ENCODE measurements at places on chromosomes 3 and 15. TPM values are rescaled to one million over a fixed set of nuclear protein-coding genes. Genes with fewer than 3 reads are reported as not detected.

- DNase-seq: no peak
Observed at GRCh38 chr3:16313886-16314645, 49.1 kb downstream of the OXNAD1 start.

- DNase-seq: no peak
Observed at GRCh38 chr3:120710369-120710768, 28.3 kb upstream of the HGD start.

KIF23 gene
- total RNA-seq: 73.1 TPM

MORC1 gene
- not detected for total RNA-seq

DNA sequence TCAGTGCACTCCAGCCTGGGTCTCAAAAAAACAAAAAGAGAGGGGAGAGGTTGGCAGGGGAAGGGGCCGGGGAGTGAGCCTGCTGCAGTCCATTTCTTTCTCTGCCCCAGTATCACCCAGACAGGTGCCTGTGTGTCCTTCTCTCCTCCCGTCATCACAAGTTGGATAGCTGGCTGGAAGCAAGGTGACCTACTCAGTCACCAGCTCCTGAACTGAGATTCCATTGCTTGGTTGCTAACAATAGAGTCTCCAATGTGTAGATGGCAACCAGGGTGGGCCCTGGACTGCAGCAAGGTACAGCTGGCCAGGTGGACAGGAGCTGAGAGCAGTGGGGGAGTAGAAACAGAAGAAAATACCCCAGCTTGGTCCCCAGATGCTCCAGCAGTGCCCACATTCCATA is 4.6 kb downstream of the LRRC2 start:
- no peak for DNase-seq

SUSD5 gene
- not detected for total RNA-seq

DNA sequence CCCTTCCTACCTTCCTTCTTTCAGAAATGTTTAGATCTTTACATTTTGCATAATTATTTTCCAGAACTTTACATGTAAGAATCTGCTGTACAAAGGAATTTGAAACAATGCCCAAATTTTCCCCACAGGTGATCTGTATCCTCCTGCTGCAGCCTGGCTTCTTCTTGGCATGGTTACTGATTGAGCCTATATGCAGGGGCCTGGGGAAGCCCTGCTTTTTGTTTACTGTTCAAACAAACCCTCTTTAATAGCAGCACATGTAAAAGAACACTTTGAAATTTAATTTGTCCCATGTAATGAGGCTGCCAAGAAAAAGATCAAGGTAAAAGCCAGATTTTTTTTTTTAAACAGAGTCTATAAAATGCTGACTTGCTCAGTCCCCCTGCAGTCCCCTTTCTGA is 432.2 kb downstream of the TUSC7 start:
- no peak for DNase-seq

SPSB4 gene
- not detected for total RNA-seq

DNA sequence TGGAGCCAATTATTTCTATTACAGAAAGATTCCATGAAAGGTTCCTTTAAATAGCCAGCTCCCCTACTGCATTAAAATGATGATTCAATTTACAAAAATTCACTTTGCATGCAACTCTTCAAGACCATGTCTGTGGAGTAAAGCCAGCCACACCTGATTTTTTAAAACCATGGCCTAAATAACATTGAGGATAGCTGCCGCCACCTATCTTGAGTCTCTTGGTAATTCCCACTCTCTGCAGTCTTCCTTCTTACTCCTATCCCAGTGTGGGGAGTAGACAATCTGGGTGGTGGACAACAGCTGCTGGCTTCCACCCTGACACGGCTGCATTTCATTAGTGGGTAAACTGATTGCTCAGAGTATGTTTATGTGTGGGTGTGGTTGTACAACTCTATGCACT is 10.7 kb downstream of the LRTM1 start:
- DNase-seq: no peak

DNA sequence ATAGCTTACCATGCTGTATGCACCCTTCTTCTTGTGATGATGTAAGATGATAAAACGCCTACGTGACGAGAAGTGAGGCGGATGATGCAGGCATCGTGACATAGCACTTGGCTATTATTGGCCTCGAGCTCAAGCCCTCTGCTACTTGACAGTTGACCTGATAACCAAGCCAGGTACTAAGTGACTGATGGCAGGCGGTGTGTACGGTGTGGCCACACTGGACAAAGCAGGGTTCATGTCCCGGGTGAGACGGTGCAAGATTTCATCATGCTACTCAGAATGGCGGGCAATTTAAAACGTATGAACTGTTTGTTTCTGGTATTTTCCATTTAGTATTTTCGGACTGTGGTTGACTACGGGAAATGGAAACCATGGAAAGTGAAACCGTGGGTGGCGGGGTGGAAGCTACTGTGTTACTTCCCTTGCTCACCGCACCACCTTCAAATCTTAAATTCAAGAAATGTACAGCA is 57.7 kb downstream of the SLC12A8 start:
- DNase-seq: peak; percentile 56

GRCh38 chr15:81261172-81261811 is 62.6 kb downstream of the STARD5 start:
- no peak for DNase-seq

GRCh38 chr3:33575311-33575710 is 135.1 kb upstream of the UBP1 start:
- DNase-seq: no peak

C3orf85 gene
- not detected for total RNA-seq

SYNM gene
- total RNA-seq: 1.3 TPM

DNA sequence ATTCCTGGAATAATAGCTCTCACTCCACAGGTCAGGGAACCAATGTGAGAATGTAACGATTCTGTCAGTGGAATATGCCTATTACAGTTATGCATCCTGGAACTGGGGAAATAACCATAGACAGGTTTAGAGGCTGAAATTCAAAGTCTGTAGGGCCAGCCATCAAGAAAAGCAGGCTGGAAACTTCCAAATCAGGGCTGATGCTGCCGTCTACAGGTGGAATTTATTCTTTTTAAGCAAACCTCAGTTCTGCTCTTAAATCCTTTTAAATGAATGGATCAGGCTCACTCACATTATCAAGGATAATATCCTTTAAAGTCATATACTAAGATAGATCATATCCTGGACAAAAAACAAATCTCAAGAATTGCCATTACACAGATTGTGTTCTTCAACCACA is 699.8 kb downstream of the NR2F2 start:
- no peak for DNase-seq

CDHR4 gene
- total RNA-seq: not detected

DNA sequence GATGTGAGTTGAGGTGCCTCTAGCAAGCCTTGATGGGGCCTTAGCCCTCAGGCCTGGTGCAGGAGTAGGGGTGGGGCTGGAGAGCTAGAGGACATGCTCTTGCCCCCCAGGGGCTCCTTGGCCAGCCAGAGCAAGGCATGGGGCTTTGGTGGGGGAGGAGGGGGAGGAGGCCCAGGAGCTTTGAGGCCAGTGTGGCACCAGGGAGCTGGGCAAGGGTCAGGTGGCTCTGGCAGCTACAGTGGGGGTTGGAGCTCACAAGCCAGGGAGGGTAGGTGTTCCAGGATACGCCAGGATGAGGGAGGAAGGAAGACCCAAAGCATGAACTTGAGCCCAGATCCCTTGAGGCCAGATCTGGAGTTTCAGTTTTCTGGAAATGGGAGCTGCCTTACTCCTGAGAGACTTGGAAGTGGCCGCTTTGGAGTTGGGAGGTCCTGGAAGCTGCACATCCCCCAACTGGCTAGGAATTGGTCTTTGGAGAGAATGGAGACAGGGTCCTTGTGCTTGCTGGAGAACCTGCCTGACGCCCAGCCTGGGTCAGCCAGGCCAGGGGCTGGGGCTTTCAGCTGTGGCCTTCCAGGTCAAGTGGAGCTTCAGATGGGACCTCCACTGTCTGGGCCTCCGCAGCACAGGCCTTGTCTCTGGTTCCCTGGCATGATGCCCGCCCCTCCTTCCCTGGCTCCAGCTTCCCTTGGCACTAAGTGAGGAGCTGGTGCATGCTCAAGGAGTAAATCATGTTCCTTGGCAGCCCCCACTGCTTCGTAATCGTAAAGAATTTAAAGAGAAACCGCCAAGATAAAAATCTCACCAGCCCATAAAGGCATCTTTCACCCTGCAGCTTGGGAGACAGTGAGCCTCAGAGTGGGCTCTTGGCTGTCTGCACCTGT is 8.7 kb downstream of the SEMA3F start:
- no peak for DNase-seq

DNA sequence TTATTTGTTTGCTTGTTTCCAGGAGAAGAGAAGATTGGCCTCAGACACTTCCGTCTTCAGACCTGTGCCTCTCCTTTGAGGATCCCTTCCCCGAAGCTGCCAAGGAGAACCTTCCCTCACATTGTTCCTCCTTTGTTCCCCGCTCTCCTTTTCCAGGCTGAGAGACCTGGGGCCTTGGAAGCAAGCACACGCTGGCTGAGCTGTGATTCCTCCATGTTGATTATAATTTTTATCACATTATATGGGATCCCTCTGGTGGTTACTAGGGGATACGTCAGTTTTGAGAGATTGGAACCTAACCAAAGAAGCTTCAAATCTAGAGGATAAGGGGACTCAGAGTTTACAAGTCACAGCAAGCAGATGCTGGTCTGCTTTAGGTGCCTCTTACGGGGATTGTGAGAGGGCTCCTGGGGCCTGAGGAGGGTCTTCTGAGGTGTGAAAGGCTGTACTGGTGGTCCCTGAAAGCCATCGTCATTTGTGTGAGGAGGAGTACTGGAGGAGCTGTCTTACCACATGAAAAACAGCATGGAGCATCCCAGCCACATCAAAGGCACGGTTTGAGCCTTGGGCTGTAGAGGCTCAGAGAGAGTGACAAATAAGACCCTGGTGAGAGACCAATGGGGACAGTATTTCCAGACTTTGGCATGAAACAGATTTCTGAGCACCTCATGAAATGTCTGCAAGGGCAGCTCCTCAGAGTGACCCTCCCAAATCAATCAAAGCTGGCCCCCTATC is 760.1 kb upstream of the CFAP20DC start:
- DNase-seq: no peak

DNA sequence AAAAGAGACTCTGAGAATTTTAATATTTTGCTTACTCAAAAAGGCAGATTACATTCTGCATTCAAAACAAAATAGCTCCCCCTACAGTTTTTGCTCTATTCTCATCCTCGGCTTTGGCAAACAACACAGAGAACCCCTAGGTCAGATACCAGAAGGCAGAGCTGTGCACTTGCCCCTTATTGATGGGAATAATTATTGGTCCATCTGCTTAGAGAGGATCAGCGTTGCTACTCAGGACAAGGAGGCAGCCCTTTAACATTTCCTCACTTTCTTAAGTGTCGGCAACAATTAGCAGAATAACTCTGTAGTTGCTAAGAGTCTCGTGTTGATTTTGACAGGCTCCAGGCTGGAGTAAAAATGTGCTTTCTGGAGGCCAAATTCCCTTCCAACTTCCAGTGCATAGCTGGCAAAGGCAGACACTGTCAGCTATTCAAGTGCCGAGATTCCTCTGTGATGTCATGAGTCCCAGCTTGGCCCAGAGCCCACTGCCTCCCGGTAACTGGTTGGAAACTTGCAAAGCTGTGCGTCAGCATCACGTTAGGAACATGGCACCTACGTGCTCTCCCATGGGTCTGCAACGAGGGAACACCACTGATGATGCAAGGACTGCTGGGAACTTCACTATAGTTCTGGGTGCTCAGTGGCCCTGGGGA is 482.7 kb upstream of the ADAMTS9 start:
- DNase-seq: no peak

GRCh38 chr3:112948346-112948838 is 26.5 kb downstream of the CD200R1 start:
- DNase-seq: no peak

- DNase-seq: peak; percentile 13
Observed at GRCh38 chr15:83106994-83107840, at the start of gene TM6SF1. Gene TM6SF1 (plus strand): TSS chr15:83107645. CDS start chr15:83107681, 36 bp downstream.

DNA sequence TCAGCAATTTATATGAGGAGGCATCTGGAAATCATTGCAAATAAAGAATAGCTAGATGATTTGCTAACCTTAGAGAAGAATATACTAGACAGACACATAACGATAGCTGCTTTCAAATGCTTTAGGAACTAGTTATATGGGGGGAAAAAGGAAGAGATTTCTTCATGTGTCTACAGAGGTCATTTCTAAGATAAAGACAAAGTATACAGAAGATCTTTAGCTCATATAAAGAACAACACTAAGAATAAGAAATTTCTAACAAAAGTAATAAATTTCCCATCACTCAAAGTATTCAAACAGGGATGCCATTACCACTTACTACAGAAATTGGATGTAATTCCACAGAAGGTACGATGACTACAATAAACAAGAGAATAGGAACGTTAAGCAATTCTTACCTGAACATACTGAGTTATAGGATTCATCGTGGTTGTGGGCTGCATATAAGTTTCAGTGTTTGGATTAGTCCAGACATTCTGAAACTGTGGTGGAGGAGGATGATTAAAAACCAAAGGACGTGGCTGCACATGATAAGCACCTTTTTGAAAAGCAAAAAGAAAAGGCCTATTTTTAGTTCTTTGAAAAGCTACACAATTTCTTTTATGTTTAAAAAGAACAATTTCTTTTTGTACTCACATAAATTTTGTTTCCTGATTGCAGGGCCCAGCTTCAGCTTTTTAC is 8.7 kb downstream of the DAZL start:
- DNase-seq: peak; percentile 66

WDR49 gene
- total RNA-seq: not detected

- DNase-seq: no peak
Observed at GRCh38 chr3:85495602-85496001, 536.8 kb downstream of the CADM2 start.

NMB gene
- total RNA-seq: 5.7 TPM

GRCh38 chr3:9809615-9810432 is at the start of gene TTLL3:
Gene TTLL3 (plus strand): TSS chr3:9810262. CDS start chr3:9810662, 400 bp downstream.
- DNase-seq: peak; percentile 38

DNA sequence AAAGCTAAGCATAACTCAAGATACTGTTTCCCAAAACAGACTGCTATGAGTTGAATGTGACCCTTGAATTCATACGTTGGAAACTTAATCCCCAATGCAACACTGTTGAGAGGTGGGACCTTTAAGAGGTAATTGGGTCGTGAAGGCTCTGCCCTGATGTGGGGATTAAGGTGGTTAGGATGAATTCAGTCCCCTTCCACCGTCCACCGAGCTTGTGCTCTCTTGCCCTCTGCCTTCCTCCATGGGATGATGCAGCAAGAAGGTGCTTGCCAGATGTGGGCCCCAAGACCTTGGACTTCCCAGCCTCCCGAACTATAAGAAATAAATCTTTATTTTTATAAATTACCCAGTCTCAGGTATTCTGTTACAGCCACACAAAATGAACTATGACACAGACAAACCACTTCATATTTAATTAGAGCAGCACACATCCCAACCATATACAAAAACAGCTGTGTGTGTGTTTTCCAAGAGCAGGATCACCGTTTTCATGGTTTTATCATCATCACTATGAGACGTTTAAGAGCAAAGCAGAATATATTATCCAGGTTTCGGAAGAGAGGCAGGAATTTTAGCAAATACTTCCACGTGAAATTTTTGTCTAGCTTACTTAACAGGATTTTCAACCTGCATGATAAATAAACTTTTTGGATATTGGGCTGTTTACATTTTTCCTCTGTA is 61.2 kb downstream of the CD200R1L start:
- no peak for DNase-seq

MRAS gene
- total RNA-seq: 0.62 TPM

Data from activated naive CD4-positive, alpha-beta T cell treated with anti-CD3 and anti-CD28 coated beads for 36 hours (primary cell).